Motor neuron (in vitro differentiated cells): ENCODE measurements at places on chromosomes 12 and 14. TPM values are rescaled to one million over a fixed set of nuclear protein-coding genes. Genes with fewer than 3 reads are reported as not detected.
A peak's percentile ranks its signal among the peaks of the same experiment; 100 is the strongest.

GRCh38 chr14:63764620-63765139 is 36.8 kb upstream of the SGPP1 start:
- no peak for ATAC-seq

DNA sequence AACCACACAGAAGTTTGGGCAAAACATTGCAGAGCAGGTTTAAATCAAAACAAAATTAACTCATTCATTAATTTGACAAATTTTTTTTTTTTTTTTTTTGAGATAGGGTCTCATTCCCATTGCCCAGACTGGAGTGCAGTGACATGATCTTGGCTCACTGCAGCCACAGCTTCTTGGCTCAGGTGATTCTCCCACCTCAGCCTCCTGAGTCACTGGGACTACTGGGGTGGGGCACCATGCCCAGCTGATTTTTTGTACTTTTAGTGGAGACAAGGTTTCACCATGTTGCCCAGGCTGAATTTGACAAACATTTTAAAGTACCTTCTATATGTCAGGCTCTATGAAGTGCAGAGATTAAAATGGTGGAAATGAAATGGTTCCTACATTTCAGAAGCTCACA is 257.1 kb upstream of the NPAS3 start:
- no peak for ATAC-seq

DNA sequence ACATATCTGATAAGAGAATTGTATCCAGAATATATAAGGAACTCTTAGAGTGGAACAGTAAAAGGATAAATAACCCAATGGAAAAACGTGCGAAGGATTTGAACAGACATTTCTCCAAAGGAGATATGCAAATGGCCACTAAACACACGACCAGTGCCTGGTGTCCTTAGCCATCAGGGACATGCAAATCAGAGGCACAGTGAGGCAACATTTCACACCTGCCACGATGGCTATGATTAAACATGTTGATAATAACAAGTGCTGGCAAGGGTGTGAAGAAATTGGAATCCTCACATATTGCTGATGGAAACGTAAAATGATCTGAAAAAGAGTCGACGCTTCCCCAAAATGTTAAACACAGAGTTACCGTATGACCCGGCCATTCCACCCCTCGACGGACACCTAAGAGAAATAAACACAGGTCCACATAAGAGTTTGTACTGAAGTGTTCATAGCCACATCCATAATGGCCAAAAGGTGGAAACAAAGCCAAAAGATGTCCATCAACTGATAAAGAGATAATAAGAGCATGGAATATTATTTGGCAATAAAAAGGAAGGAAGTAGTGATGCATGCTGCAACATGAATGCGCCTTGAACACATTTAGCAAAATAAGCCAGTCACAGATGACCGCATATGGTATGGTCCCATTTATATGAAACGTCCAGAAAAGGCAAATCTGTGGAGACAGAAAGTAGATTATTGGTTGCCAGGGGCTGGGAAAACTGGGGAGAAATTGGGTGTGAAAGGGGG is 6.3 kb upstream of the TMEM121 start:
- ATAC-seq: no peak

DNA sequence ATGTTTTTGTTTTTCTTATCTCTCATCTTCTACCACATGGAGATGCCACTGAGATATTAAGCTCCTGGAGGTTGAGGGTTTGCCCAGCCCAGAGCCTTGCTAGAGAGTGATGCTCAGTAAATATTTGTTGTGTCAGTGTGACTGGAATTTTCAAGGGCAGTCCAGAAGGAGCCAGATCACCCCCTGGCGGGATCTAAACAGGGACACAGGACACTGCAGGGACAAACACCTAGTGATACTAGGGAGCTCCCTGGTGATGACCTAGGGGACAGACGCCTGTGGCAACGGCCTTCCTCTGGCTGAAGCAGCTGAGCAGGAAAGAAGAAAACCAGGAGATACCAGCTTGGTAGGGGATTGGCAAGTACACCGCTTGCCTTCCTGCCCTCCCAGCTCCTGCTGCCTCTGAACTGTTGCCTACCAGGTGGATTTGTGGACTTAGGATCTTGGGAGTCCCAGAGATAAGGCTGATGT is 714.4 kb upstream of the TBX3 start:
- no peak for ATAC-seq

DNA sequence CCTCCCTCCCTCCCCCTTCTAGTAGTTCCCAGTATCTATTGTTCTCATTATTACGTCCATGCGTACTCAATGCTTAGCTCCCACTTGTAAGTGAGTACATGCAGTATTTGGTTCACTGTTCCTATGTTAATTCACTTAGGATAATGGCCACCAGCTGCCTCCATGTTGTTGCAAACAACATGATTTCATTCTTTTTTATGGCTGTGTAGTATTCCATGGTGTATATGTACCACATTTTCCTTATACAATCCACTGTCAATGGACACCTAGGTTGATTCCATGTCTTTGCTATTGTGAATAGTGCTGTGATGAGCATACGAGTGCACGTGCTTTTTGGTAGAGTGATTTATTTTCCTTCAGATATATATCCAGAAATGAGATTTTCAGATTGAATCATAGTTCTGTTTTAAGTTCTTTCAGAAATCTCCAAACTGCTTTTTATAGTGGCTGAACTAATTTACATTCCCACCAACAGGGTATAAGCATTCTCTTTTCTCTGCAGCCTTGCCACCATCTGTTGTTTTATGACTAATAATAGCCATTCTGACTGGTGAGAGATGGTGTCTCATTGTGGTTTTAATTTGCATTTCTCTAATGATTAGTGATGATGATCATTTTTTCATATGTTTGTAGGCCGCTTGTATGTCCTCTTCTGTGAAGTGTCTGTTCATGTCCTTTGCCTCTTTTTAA is 17.9 kb upstream of the CLEC7A start:
- no peak for ATAC-seq

DNA sequence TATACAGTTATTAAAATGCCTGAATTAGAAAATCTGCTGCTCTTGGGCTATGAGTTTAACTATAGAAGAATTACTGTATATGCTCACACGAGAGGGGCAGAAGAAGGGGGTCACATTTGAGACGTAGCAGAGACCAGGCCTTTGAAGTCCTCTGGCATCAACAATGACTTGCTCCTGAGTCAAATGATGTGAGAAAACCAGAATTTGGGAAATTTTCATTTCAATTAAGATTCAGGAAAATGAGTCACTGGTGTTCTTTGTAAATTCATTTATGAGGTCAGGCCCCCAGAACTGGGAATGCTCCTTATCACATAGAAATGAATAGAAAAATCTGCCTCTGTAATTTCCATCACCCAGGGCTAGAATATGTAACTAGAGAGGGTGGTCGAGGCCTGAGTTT is 92.9 kb downstream of the APAF1 start:
- no peak for ATAC-seq

- ATAC-seq: peak; percentile 96
Measured at GRCh38 chr12:93536766-93537488, 35.5 kb upstream of the SOCS2 start.

GRCh38 chr14:21933681-21934080 is 260.1 kb upstream of the OR4E1 start:
- ATAC-seq: no peak

- no peak for ATAC-seq
Measured at GRCh38 chr12:114783089-114783618, 99.2 kb upstream of the TBX3 start.

DNA sequence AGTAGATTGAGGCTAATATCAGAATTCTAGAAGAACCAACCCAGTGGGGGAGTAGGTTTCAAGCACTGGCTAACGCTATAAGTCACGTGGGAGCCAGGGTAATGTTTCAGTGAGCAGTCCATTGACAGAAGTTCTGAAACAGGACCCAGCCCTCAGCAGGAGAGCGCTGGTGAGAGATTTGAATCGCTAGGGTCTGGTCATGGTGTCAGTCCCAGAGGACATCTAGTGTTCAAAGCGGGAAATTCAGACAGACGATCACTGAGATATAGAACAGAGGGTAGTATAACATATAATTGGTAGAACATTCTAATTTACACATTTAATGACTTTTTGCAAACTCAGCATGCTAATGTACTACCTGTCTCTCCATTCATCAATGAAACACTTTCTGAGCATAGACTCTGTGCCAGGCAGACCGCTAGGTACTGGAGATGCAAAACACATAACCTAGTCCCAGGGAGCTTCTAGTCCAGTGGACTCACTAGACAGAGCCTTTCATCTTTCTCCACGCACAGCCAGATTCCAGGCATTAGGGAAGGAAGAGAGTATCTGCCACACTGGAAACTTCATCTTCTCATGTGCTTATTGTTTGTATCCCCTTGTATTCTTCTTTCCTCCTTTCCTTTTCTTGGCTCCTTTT is 35.4 kb upstream of the RNASE3 start:
- peak; percentile 79 for ATAC-seq

- ATAC-seq: no peak
Measured at GRCh38 chr14:95119336-95119735, 38.0 kb downstream of the DICER1 start.

- no peak for ATAC-seq
Measured at GRCh38 chr12:7339675-7340074, 35.8 kb downstream of the ACSM4 start.

DNA sequence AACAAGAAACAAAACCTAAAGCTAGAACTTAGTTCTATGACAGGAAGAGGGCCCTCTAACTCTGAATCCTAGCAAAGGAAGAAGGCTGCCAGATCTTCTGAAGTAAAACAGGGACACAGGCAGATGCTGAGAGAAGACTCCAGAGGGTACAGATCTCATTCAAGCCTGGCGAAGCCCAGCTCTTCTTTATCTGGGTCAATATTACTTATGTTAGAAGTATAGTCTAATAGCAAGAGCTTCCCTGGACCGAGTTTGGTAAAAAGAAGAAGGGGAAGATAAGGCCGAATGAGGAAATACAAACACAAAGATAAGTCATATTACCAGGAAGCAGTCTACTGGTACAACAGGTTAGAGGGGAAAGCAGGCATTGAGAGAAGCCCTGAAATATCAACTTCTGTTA is 79.9 kb upstream of the CCDC91 start:
- no peak for ATAC-seq

GRCh38 chr12:64085154-64085553 is 136.9 kb downstream of the KICS2 start:
- ATAC-seq: no peak

Gene CRACR2A
- 0.11 and 0.44 TPM in 2 replicates for total RNA-seq

Gene ADAM21
- 3.5 and 4.1 TPM in 2 replicates for total RNA-seq

Gene SLIRP
- total RNA-seq: 236 and 266 TPM in 2 replicates
